Activated T-cell treated with anti-CD3 and anti-CD28 coated beads for 48 hours (primary cell): ENCODE measurements at places on chromosomes 11 and 22.

- no peak for DNase-seq
Observed at GRCh38 chr11:72541257-72541974, 107.1 kb upstream of the CLPB start.

DNA sequence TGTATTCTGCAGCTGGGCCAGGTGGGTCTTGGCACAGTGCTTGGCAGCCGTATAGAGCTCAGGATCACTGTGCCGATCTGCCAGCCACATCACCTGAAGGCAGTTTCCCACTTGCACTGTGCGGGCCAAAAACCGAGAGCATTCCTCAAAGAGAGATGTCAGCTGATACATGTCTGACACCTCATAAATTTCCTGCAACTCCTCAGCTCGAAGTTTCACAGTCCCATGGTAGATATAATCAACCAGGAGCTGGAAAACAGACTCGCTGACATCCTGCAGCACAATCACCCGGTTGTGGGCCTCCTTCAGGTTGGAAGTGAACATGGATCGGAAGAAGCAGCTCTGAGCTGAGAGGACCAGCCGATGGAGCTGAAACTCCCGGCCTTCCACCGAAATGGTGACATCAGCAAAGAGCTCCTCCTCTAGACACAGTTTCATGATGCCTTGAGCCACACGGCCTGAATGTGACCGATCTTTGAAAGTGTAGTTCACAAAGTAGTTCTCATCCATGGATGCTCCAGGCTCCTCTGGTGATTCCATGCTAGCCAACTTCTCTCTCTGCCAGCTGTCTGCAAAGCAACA, 1.2 kb downstream of the KBTBD4 start:
- no peak for DNase-seq

- DNase-seq: no peak
Observed at GRCh38 chr11:11972730-11973341, 35.6 kb downstream of the DKK3 start.

- DNase-seq: no peak
Observed at GRCh38 chr11:77515483-77515882, 41.6 kb upstream of the PAK1 start.

DNA sequence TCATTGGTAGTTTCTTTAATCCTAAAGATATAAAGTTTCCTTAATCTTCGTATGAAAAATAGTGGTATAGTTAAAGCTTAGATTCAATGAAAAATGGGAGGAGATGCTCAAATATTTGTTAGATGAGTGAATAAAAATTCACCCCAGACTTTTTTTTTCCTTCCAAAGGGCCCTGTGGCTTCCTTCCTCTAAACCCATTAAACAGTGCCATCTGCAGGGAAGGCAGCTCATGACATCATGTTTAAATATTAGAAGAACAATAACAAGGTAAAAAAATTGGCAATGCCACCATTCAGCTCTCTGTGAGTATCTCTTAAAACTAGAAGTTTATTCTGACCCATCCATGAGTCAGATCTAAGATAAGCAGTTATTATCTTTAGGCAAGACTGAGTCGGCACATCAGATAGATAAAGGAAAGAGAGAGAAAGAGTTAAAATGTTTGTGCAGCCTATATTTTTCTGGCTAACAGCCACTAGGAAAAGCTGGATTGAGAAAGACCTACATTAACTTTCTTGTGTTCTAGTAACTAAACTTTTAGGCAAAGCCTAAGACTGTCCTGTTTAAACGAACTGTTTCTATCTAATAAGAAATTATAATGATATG, 19.1 kb upstream of the OOSP1 start:
- DNase-seq: no peak

GRCh38 chr11:45843158-45843924, 3.9 kb upstream of the CRY2 start:
- peak; percentile 77 for DNase-seq

- no peak for DNase-seq
Observed at GRCh38 chr22:43867839-43868635, 5.7 kb upstream of the SULT4A1 start.

GRCh38 chr22:17607891-17608521, 20.5 kb downstream of the ATP6V1E1 start:
- DNase-seq: no peak
